Breast epithelium (tissue), 4 donors: ENCODE measurements at places on chromosomes 6 and 20. TPM values are rescaled to one million over a fixed set of nuclear protein-coding genes. Genes with fewer than 3 reads are reported as not detected.

GRCh38 chr6:166498661-166499349 is 87.7 kb downstream of the RAMACL start:
- no peak for DNase-seq

DNA sequence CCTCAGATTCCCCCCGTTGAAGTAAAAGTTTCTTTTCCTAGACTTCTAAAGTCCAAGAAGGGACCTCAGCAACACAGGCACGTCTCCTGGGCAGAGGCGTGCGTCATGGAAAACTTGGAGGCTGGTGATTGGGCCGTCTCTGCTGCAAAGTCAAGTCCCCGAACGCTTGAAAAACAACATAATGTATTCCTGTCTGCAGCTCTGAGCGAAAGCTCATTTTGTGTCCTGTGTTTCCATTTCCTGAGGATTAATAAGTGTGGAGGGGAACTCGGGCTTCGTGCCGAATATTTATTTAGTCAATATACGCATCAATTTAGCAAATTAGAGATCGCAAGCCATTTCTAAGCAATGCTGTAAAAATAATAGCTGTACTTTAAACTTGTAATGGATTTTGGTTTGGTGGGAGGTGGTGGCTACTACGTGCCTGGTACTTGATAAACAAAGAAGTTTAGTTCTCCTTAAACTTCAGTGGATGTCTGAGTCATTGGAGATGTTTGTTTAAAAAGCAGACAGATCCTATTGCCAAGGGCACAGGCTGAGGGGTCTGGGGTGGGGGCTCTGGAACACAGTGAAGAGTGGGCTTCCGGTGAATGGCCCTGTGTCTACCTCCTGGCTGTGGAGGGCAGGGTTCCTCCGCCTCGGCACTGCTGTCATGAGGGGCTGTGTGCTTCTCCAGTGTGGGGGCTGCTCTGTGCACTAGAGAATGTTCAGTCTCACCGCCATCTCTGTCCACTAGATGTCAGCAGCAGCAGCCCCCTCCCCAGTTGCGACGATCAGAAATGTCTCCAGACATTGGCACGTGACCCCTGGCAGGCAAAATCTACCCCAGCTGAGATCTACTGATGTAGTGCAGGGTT is 21.8 kb downstream of the PCK1 start:
- DNase-seq = no peak

- DNase-seq = no peak
Observed at GRCh38 chr6:5656226-5656625, 350.5 kb downstream of the NRN1 start.

DNA sequence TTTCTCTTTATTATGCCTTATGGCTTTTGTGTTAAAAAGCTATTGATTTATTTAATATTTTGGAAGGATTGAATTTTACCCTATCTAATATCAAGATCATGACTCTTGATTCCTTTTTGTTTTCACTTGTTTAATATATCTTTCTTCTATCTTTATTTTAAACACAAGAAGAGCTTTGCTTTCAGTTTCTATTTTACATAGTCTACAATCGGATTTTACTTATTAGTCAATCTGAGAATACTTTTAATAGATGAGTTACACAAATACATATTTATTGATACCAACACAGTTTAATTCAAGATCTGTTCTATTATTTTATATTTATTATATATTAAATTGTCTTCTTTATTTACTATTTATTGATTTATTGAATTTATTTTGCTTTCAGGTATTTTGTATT is 218.8 kb downstream of the ESR1 start:
- no peak for DNase-seq

Gene MEP1A
- 0.29 TPM for total RNA-seq
